Chondrocyte (in vitro differentiated cells): ENCODE measurements at places on chromosomes 2 and 18.

DNA sequence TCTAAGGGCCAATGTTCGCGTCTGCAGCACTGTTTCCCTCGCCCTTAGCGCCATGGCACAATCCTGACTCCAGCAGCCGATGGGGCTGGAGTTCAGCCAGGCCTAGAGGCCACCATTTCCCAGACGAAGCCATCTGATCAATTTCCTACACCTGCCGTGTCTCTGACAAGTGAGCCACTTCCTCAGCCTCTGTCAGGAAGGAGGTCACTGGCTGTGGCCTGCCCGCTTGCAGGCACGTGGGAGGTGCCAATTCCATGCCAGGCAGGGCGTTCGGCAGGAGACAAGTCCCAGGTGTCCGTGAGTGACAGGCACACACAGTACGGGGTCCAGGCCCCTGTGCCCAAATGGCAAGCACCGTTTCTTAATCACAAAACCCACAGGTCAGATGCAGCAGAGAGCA lies 234.5 kb downstream of the TWIST2 start:
- no peak for DNase-seq

- DNase-seq, result no peak
Observed at GRCh38 chr18:61582202-61582710, 249.0 kb downstream of the CDH20 start.

- no peak for DNase-seq
Observed at GRCh38 chr2:27566628-27567027, 16.2 kb upstream of the ZNF512 start.

DNA sequence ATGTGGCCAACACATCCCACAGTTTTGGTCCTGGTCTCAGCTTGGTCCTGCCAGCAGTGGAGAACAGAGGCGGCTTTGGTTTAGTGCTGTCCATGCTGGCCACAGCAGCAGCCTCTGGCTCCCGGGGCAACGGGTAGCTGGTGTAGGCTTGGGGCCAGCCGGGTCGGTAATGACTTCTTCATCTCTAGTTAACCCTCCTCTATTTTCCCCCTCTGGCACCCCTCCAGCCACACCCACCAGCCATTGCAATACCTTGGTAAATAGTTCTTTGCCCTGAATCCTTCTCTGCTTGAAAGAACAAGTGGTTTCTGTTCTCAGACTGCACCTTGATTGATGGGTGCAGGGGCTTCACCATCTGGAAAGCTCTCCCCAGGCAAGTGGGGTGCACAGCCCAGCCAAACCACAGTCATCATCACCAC lies 31.7 kb upstream of the ZNF396 start:
- DNase-seq, result no peak
